Activated CD4-positive, alpha-beta T cell treated with anti-CD3 and anti-CD28 coated beads, Interleukin-2, amount 50 U/mL, for 16 hours (primary cell): ENCODE measurements at places on chromosomes 7 and 10.

GRCh38 chr7:48660306-48660870, 264.0 kb upstream of the CDC14C start:
- DNase-seq, result no peak

GRCh38 chr10:86085686-86086085, 280.9 kb downstream of the GRID1 start:
- DNase-seq, result no peak

- DNase-seq, result no peak
These were observed 135.6 kb downstream of the VPS41 start for GRCh38 chr7:38773430-38773829.

DNA sequence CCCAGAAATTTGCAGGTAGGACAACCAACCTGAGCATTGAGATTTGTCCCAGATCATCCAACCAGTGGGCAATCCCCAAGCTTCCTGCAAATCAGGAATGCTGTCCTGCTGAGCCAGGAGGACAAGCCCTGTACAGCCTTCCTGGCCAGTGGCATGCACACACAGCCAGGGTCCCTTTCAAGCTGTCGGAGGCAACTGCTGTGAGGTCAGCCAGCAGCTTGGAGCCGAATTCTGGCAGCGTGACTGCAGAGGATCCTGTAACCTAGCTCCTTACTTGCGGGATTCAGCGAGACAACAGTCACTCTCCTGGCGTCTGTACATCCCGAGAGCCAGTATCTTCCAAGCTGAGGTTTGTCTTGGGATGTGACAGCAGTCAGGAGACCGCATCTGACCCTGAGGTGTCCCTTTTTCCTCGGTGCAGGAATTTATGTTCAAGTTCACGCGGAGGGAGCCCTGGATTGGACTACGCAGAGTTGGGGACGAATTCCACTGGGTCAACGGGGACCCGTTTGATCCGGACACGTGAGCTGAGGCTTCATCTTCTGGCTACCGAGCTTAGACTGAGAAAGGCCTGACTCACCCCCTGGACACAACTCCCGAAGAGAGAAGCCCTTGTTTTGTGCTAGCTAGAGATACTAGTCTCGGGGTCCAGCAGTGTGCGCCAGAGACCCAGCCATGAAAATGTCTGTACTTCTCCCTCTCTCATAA, 18.3 kb downstream of the CLEC2L start:
- no peak for DNase-seq
